Midbrain (tissue), 1 donor: ENCODE measurements at places on chromosomes 6 and 20.
A peak's percentile ranks its signal among the peaks of the same experiment; 100 is the strongest.

DNA sequence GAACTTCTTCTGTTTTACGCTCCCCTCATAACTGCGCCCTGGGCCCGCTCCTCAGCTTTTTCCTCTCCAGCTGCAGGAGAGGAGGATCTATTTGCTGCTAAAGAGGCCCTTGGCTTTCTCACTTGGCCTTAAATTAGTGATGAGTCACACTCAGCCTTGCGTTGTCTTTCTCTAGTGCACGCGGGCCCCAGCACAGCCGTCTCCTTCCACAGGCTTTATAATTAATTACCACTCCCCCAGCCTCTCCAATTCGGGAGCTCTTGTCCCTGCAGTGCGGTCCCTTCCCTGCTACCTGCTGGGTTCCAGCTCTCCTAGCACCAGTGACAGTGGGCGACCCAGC is 25.2 kb downstream of the PACSIN1 start:
- DNase-seq, result no peak

- DNase-seq, result peak; percentile 49
Observed at GRCh38 chr6:140921366-140922226, 1211.1 kb upstream of the GJE1 start.

DNA sequence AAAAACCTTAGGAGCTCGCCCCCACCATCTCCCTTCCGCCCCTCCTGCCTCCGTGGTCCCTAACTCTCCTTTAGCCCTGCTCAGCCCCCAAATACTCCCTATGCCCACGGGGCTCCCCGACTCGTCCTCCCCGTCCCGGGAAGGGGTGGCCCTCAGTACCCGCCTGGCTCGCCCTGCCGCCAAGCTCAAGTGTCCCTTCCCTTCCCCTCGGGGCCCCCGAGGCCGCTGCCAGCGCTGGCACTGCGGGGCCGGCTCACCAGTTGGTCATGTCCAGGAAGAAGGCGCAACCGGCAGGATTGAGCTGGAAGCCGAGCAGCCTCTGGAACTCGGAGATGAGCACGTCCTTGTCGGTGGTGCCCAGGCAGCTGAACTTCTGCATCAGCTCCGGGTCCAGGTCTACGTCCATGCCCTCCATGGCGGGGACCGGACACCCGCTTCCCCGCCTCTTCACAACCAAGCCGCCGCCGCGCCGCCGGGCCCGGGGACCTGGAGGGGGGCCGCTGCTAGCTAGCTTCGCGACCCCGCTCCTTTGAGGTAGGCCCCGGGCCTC is 303 bp downstream of the ILRUN start:
- peak; percentile 47 for DNase-seq

- DNase-seq, result no peak
Observed at GRCh38 chr6:36924778-36925374, 29.7 kb upstream of the PI16 start.

GRCh38 chr6:68013780-68014515 is 621.1 kb upstream of the ADGRB3 start:
- no peak for DNase-seq

DNA sequence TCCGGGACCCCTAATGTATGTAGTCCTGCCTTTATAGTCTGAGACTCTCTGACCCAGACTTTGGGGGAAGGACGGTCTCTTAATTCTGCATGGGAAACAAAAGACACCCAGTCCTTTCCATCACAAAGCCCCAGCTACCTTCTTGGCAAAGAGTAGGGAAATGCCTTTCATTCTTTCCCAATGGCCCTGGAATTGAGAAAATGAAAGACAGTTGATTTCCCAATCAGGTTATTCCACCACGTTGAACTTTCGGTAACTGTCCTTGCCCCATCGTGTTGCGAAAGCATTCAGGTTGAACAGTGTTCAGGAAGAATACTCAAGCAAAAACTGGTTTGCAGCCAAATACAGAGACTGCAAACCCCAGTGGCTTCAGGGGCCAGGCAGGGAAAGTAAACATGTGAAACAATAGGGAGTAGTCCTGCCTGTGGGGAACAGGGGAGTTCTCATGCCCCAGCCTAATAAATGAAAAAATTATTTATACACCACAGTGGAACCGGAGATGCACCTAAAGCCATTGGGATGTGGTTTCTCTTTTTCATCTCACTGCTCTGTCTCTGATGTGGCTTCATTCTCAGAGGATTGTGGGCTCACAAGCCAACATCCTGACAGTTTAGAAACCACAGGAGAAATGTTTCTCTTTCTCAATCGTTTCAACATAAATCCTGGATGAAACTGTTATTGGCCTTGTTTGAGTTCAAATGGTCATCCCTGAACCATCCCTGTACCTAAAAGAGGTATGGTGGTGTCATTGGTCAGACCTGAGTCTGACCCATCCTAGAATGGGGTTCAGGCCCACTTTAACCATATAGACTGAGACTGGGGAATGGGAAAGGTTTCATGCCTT is 44.2 kb upstream of the SLC9A8 start:
- DNase-seq, result peak; percentile 8

DNA sequence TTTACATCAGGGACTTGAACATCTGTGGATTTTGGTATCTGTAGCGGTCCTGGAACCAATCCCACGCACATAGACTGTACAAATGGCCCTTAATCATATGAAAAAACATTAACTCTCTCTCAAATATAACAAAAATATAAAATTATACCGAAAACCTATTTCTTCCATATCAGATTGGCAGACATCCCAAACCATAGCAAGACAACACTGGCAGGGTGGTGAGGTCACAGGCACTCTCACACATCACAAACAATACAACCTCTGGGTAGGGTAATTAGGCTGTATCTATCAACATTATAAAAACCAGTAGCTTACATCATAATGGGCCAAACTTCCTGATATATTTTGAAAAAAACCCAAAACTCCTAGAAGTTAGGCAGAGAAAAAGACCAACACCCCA is 40.9 kb downstream of the OVOL2 start:
- no peak for DNase-seq

- DNase-seq, result peak; percentile 91
Observed at GRCh38 chr6:36947570-36948351, 6.8 kb upstream of the PI16 start.

GRCh38 chr20:58233881-58234528 is 5.6 kb upstream of the ANKRD60 start:
- no peak for DNase-seq

DNA sequence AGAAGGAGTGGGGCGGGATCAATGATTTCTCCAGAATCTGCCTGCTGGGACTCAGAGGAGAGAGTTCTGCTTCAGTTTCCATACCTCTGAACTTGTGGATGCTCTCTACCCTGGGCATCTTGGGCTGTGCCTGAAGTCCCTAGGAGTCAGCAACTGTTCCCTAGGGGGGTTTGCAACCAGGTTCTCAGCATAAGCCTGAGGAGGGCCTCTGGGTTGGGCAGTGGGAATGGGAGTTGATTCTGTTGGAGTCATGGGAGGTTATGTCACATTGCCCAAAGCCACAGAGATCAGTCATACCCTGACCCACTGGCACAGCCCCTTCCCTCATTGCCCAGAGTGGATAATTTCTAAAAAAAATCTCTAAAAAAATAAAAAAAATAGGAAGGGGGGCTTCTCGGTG is 47.4 kb downstream of the MOCS1 start:
- DNase-seq, result no peak

DNA sequence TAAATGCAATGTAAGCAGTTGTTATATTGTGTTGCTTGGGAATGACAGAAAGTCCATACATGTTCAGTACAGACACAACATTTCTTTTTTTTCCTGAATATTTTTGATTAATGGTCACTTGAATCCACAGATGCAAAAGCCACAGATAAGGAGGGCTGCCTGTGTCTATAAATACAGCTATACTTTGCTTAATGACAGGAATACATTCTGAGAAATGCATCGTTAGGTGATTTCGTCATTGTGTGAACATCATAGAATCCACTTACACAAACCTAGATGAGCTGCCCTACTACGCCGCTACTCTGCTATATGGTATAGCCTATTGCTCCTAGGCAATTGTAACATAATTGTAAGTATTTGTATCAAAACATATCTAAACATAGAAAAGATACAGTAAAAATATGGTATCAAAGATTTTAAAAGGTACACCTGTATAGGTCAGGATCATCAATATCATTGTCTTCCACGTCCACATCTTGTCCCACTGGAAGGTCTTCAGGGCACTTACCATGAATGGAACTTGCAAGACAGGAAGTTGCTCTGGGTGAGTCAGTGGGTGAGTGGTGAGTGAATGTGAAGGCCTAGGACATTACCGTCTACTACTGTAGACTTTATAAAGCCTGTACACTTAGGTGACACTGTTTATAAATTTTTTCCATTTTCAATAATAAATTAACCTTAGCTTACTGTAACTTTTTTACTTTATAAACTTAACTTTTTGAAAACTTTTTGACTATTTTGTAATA is 27.9 kb upstream of the POPDC3 start:
- no peak for DNase-seq

DNA sequence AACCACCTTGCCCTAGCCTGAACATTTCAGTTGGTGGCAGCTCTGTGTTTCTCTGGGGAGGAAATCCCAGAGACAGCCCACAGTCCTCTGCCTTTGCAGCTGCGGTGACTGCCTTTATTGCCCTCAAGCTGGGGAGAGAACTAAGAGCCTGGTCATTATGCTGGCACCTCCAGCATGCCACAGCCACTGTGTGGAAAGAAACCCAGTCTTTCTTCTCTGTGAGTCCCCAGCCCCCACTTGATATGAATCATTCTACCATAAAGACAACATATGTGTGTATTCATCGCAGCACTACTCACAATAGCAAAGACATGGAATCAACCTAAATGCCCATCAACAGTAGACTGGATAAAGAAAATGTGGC is 82.3 kb upstream of the RNF217 start:
- DNase-seq, result no peak

GRCh38 chr6:140940251-140940925 is 1192.3 kb upstream of the GJE1 start:
- no peak for DNase-seq

DNA sequence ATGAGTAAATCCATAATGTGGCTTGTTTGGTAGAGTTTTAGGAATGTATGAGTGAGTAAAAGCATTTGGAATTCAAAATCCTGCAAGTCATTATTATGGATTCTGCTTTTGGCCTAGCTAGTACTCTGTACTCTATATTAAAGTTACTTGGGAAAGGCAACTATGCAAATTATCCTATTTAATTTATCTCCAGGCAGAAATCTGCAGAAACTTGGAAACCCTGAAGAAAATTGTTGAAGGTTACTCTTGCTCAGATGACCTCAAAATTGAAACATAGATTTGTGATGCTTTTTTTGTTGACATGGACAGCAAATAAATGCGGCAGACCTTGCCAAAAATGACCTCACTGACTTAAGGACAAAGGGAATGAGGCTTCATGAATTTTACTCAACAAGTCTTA is 477.1 kb upstream of the EYS start:
- no peak for DNase-seq

GRCh38 chr6:163417595-163417994 is 3.1 kb downstream of the QKI start:
- no peak for DNase-seq

GRCh38 chr6:135622081-135622480 is 124.5 kb upstream of the AHI1 start:
- no peak for DNase-seq

GRCh38 chr6:137989664-137990063 is 117.6 kb downstream of the PERP start:
- no peak for DNase-seq

DNA sequence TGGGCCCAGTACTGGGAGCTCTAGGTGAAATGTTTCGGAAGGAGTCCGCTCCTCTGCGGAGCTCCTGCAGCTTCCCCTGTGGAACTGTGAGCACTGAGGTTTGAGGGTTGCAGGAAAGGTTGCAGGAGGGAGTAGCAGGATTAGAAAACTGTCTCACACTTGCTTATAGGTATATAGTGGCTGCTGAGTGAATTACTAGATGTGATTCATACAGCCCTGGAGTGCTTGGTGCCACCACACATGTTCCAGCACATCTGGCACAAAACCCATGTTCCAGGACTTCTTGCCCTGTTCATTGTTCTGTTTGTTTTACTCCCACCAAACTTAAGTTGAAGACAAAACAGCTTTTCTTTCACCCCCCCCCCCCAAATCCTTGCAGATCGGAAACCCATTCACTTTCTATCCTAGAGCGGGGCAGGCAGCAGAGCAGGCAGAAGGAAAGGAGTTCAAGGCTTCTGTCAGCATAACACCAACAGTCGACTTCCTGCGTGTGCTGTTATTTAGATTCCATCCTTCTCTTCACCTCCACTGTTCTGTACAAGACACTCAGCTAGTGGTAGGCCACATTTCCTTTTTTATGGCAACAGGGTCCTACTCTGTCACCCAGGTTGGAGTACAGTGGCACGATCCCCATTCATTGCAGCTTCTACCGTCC is 669 bp upstream of the PEX6 start:
- DNase-seq, result peak; percentile 59

DNA sequence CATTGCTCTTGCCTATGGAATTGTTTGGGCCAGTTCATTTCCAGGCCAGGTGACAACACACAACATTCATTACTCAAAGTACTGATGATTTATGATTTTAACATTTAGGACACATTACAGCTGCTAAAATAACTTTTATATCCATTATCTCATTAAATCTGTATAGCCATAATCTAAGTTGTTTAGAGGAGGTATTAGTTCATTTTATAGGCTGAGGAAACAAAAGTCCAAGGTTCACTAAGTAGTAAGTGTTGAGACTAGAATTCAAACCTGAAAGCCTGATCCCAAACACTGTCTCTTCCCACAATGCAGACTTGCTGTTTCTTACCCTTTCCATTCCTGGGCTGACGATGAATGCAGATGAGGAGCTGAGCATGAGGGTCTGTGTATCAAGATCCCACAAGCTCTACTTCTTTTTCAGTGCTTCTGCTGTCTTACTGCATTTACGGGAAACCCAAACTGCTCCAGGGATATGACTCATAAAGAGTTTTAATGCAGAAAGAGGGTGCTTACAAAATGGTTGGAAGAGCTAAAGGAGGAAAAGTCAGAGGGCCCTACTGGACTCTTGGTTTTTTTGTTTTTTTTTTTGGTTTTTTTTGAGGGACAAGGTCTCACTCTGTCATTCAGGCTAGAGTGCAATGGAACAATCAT is 17.9 kb downstream of the TENT5A start:
- no peak for DNase-seq

DNA sequence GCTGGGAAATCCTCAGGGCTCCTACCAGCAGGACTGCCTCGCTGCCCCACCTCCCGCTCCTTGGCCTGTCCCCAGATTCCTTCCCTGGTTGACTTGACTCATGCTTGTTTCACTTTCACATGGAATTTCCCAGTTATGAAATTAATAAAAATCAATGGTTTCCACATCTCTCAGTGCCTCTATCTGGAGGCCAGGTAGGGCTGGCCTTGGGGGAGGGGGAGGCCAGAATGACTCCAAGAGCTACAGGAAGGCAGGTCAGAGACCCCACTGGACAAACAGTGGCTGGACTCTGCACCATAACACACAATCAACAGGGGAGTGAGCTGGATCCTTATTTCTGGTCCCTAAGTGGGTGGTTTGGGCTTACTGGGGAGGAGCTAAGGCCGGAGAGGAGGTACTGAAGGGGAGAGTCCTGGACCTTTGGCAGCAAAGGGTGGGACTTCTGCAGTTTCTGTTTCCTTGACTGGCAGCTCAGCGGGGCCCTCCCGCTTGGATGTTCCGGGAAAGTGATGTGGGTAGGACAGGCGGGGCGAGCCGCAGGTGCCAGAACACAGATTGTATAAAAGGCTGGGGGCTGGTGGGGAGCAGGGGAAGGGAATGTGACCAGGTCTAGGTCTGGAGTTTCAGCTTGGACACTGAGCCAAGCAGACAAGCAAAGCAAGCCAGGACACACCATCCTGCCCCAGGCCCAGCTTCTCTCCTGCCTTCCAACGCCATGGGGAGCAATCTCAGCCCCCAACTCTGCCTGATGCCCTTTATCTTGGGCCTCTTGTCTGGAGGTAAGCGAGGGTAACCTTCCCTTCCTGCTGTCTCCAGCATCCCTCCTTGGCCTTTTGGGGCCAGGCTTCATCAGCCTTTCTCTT is at the start of gene CFB:
TSS of gene CFB (plus strand) at position 589 of the 863 bp plus-strand sequence. CDS start at position 716, 127 bp downstream.
- DNase-seq, result no peak

GRCh38 chr6:150865406-150866146 is at the start of gene MTHFD1L:
MTHFD1L (plus strand) TSS chr6:150865702; CDS start chr6:150865823, 121 bp downstream.
- peak; percentile 73 for DNase-seq
